ENCODE measurements at places on chromosomes 4 and X. TPM values are rescaled to one million over a fixed set of nuclear protein-coding genes. Genes with fewer than 3 reads are reported as not detected.

GRCh38 chr4:22897520-22898108, 204.9 kb downstream of the GBA3 start:
- peak; percentile 40 for DNase-seq

GRCh38 chrX:9221781-9222180, 187.9 kb upstream of the FAM9B start:
- no peak for DNase-seq

DNA sequence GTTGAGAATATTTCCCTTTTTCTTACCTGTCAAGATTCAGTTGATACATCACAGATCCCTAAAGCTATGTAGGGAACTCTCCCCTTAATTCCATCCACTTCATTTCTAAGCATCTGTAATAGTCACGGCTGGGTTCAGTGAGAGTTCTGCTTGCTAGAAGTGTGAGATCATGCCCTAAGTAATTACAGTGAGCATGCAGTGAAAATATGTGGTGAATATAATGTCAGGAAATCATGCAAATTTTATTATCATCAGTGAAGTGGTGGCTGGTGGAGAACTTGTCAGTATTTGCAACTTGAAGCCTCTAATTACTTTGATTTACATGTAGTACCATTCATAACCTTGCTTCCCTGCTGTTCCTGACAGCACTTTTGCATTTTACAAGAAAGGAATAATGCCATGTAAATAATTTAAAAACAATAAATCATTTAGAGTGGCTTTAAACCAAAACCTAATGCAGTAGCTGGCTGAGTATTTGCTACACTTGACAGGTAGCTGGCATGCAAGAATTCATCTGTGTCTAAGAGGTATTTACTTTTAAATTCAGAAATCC, 28.3 kb upstream of the CFAP299 start:
- DNase-seq = peak; percentile 49

GRCh38 chr4:27316176-27316575, 455.5 kb downstream of the STIM2 start:
- DNase-seq = no peak

- DNase-seq = no peak
These were observed 167.5 kb downstream of the DCTD start for GRCh38 chr4:182749667-182750167.

DNA sequence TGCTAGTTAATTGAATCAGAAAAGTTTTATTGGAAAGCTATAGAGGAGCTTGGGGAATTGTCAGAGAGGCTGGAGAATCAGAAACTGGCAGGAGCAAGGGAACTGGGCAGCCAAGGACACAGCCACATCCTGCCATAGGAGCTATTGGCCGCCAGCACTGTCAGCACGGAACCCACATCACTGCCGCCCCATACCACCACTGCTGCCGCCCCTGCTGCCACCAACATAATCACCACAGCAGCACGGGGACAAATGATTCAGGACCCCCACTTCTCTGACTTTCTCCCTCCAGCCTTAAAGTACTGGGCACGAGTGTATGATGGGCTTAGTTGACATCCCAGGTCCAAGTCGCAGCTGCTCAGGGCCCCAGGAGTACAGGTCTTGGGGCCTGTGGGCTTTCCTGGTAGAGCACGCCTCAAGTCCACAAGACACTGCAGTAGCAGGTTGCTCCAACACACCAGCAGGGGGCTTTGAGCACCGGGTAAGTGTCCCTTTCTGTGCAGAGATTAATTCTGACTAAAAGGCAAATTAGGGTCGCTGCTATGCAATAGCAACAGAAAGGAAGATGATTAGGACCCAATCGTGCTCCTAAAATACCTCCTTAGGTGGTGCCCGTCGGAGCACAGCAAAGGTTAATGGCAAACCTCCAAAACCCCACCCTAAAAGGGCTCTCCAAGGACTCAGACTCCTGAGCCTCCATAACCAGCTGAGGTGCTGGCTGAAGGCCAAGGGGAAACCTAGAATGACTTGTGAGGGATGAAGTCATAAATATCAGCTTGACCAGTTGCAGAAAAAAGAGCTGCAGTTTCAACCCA, 6.9 kb downstream of the PJA1 start:
- DNase-seq = peak; percentile 28

DNA sequence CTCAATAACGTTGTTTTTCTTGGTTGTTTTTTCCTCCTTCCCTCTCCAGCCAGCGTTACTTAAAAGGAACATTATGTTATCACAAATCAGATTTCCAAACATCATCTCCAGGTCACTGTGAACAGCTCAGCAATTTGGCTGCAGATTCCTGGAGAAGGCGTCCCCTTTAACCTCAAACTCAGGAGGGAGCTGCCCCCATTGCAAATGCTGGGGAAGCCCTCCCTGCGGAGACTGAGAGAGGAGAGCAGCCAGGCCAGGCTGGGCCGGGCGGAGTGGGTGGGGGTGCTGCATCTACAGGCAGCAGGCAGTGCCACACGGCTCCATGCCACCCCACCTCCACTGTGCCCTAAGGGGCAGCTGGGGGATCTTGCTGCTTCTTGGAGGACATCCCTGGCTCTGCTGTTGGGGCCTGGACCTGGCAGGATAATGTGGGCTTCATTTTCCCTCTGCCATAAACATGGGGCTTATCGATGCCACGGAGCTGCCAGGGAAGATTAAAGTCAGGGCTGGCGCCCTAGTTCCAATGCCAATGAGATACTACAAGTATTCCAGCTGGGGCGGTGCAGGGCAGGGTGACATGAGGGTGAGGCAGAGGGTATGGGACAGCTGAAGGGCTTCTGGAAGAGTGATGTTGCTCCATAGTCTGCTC, 148.8 kb downstream of the PJA1 start:
- DNase-seq = no peak

GRCh38 chr4:158816955-158817354, 48.1 kb downstream of the FNIP2 start:
- DNase-seq = no peak

DNA sequence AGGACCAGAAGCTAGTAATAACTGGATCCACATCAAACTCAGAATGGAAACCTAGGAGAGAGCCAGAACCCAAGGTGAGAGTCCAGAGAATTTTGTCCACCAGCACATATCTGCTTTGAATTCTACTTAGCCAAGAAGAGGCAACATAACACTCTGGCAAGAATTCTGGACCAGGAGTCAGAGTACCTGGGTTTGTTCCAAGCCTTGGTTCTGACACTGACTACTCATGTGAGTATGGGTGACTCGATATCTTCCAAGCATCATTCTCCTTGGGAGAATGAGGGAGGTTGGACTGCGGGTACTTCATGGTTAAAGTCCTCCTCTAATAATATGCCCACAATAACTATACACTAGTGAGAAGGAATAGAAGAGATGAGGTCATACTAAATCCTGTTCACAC, 144.0 kb upstream of the JADE1 start:
- DNase-seq = no peak

DNA sequence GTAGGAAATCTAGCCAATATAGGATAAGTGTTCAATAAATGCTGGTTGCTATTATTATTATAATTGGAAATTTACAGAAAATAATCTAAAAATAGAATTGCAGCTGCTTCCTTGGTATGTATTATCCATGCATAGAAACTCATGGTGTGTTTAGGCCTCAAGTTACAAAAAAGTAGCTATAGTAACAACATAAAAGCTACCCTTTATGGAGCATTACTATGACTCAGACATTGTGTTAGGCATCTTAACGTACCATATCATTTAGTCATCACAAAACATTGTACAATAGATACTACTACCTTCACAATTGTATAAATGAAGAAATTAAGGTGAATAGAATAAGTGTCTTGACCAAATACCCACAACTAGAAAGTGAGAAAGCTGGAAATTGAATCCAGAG, 126.9 kb upstream of the NRK start:
- DNase-seq = peak; percentile 4

- DNase-seq = peak; percentile 38
These were observed 981.0 kb upstream of the HS3ST1 start for GRCh38 chr4:12409507-12410190.

- peak; percentile 39 for DNase-seq
These were observed 1682.3 kb upstream of the TENM3 start for GRCh38 chr4:180560896-180561295.

- DNase-seq = no peak
These were observed 124.0 kb upstream of the POF1B start for GRCh38 chrX:85503258-85504158.

GRCh38 chr4:31974490-31975002, 1254.4 kb downstream of the PCDH7 start:
- no peak for DNase-seq

GRCh38 chr4:184648313-184649025, 778 bp downstream of the CASP3 start:
- DNase-seq = peak; percentile 40

DNA sequence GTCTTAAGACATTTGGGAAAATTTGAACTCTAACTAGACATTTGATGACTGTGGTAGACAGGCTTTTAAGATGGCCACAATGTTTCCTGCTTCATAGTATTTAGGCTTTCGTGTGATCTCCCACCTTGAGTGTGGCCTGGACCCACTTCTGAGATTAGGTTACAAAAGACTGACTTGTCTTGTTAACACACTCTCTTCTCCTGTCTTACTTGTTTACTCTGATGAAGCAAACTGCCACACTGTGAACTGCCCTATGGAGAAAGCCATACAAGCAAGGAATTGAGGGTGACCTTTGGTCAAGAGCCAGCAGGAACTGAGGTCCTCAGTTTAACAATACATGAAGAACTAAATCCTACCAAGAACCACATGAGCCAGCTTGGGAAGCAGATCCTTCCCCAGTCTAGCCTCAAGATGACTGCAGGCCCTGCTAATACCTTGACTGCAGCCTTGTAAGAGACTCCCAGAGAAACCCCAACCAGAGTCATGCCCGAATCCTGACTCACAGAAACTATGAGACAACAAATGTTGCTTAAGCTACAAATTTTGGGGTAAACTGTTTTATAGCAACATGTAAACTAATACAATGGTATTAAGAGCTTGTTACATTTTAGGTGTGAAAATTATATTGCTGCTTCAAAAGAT, 20.3 kb downstream of the UBA6 start:
- DNase-seq = no peak

DNA sequence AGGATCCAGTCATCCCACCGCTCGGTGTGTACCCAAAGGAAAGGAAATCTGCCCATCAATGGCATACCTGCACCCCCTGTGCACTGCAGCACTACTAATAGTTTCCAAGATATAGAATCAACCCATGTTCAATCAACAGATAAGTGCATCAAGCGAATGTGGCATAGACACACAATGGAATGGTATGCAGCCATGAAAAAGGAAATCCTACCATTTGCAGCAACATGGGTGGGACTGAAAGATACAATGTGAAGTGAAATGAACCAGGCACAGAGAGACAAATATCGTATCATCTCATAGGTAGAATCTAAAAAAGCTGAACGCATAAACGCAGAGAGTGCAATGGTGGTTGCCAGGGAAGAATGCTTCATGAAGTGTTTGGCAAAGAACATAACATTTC, 42.5 kb downstream of the DHRSX start:
- DNase-seq = no peak

- no peak for DNase-seq
These were observed 28.0 kb upstream of the RBM41 start for GRCh38 chrX:107146670-107147069.

DNA sequence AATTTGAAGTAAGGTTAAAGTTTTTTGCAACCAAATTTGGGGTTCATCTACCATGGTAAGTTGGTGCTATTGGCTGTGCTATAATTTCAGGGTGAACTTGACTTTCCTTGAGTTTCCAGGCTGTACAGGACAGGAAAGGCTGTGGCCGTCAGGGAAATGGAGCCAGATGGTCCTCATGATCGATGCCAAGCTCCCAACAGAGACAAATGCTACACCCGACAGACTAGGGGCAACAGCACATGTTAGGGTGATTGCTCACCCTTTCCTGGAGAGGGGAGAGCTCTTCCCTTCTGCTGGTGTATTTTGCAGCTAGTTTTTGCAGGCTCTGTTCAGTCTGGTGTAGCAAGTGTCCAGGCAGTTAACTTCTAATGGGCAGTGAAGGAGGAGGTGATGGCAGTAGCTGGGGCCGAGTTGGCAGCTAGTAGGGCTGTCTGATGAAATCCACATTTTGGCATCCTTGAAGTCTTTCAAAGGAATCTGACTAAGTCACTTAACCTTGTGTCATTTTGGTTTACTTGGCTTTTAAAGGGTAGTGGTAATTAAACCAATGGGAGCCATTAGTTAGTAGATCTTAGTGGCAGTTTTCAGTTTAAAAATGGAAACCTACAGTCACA, 47.8 kb downstream of the GAB1 start:
- DNase-seq = no peak

GRCh38 chr4:117626664-117627063, 407.6 kb upstream of the NDST3 start:
- DNase-seq = no peak

DNA sequence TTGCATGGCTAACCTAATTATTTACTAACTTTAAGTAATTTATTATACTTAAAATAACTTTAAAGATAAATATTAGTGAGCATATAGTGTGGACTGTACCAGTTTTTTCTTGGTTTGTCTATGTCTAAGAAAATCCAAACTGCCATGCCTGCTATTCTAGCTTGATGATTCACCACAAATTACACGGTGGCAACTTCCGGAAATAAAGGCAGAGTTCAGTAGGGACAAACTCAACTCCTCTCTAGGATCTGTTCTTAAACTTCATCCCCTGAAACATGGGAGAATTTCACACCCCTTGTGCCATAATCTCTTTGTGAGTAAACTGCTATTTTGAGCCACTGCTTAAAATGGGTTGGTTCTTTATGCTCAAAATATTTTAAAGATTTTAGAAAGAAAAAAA, 213.6 kb upstream of the NRK start:
- DNase-seq = peak; percentile 22

- DNase-seq = no peak
These were observed 119.8 kb upstream of the SLC34A2 start for GRCh38 chr4:25535701-25536473.

DNA sequence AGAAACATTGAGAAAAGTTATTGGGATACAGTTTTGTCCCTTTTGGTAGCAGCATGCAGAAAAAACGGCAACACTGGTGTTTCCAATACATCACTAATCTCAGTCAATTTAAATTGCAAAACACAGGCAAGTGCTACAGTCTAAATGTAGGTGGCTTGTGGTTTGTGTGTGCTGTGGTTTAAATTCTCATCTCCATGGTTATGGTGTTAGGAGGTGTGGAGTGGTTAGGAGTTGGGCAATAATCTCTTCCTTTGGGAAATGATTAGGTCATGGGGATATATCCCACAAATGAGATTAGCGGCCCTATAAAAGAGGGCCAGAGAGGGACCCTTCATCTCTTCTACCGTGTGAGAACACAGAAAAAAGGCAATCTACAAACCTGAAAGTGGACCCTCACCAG, 1344.3 kb downstream of the ADGRL3 start:
- peak; percentile 51 for DNase-seq

DNA sequence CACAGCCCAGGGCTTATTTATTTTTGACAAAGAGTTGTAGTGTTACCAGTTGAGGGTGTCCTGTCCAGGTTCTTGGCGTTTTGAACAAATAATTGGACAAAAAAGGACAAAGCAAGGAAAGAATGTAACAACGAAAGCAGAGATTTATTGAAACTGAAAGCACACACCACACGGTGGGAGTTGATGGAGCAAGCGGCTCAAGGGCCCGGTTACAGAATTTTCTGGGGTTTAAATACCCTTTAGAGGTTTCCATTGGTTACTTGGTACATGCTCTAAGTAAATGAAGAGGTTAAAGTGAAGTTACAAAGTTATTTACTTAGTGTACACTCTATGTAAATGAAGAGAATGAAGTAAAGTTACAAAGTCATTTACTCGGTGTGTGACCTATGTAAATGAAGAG, 27.8 kb upstream of the OPHN1 start:
- DNase-seq = no peak

The BMP3 gene
- total RNA-seq = not detected

The HAND2 gene
- 1.2 TPM for total RNA-seq

The MAGEA8 gene
- not detected for total RNA-seq

The STEEP1 gene
- total RNA-seq = 49.7 TPM

The RFC1 gene
- total RNA-seq = 37.7 TPM

The KLF3 gene
- 8.0 TPM for total RNA-seq

The PNMA6A gene
- 0.29 TPM for total RNA-seq

The AWAT1 gene
- not detected for total RNA-seq

The HDX gene
- 4.0 TPM for total RNA-seq
